ENCODE measurements at places on chromosomes 2 and 18.
A peak's percentile ranks its signal among the peaks of the same experiment; 100 is the strongest.

DNA sequence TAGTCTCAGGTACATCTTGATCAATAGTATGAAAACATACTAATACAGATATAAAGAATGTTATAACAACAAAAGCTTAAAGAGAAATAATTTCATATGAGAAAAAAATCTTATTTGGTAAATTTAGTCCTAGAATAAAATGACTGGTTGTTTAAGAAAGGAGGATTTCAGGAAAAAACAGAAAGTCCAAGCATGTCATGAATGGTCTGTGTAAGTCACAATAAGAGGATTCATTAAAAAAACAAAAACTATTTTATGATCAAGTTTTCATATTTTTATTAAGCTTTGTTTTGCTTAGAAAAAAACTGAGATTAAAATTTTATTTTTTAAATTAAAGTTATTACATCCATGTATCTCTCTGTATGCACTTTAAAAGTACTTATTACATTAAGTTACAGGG, 353.9 kb upstream of the SPHKAP start:
- DNase-seq: no peak

DNA sequence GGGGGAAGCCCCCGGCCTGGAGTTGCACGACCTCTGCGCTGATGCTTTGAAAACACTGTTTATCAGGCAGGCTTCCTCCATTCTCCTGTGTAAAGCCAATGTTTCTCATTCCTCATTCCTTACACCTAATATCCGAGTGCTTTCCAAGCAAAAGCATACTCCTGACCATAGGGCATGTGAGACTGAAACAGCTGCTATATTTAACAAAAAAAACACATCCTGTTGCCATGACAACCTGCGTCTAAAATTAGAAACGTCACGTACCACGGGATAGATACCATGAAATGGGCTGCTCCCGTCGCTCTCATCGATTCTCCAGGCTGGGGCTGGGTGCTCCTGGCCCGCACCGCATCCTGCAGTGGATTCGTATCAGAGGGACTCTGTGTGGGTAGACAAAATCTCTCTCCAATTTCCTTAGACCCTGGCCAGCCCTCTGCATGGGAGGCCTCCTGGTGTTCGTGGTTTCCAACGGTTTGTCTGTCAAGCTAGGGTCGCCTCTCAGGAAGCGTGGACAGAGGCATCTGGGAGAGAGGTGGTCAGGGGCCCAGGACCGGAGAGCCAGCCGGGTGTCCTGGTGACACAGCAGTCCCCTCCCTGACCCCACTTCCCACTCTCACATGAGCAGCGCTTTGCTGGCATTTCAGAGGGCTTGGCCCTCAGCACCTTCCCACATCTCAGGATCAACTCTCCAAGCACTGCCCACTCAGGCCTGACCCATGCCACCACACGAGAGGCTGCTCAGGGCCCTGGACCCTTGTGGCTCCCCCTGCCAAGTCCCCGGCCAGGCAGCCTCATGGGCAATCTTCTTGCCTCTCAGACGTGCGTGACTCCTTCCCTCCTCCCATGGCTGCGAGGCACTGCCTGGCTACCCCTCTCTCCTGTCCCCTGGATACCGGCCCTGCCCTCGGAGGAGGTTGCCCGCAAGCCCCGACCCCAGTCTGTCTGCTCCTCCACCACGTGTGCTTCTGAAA, 268.1 kb downstream of the NDUFA10 start:
- no peak for DNase-seq

GRCh38 chr2:41129988-41130387, 678.1 kb upstream of the SLC8A1 start:
- no peak for DNase-seq

GRCh38 chr2:28895189-28895893, 874 bp downstream of the WDR43 start:
- peak; percentile 64 for DNase-seq

GRCh38 chr2:4762951-4763376, 929.2 kb upstream of the SOX11 start:
- DNase-seq: peak; percentile 33

DNA sequence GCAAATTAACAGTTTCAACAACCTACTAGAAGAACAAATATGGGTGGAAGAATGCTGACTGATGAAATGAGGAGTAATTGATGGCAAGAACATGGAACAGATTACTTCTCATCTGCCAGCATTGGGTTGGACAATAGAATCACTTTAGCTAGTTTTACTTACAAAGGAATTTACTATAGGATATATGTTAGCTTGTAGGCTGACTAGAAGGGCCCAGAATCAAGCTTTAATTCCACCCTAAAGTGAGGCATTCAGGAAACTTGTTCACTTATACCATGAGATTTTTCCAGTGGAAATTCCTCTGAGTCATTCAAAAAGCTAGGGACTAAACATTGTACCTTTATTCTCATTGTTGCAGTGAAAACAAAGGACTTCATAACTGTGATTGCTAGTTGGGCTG, 5.0 kb upstream of the ZSWIM2 start:
- DNase-seq: no peak

- no peak for DNase-seq
These were observed 117.3 kb downstream of the ARL6IP6 start for GRCh38 chr2:152835674-152836073.

GRCh38 chr2:65429786-65430602, 2.4 kb downstream of the SPRED2 start:
- DNase-seq: no peak

DNA sequence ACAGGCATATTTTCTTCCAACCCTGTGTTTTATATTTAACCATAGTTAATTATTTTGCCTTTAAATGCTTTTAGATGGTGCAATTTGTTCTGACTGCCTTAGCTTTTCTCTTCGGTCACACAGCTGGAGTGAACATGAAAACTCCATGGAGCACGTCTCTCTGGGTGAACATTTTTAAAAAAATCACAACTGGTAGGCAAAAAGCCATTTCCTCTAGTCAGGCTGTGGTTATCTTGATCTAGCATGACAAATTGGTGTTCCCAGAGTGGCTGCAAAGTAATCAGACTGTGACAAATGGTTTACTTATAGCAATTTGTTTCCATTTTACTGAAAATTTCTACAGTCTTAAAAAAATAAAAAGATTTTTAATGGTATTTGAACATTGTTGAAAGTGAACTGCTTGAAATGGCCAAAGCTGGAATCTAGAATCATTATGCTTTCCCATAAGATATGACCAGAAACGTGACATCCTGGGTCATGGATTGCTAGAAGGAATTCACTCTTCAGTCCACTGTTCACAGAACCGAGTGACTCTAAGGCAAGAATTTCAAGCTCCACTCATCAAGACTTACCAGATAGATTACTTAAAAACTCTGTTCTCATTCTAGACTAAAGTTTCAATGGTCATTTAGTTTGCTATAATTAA, 703.6 kb downstream of the CPS1 start:
- no peak for DNase-seq

GRCh38 chr2:202442882-202443281, 66.8 kb downstream of the BMPR2 start:
- DNase-seq: no peak

DNA sequence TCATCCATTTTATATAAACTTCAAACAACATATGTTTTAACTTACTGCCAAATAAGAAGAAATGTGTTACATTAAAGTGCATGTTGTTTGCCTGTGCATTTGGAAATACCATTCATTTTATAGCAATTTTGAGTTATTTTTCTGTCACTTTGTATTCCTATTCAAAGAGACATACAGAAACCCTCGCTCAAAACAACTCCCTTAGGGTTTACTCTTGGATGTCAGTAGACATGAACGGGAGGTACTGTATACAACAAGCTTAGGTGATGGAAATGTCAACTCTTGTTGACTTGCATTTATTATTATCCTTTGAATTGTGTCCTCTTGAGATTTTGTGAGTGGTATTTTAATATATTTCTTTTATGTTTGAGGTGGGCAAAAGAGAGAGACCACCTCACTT, 132.3 kb downstream of the CAMKMT start:
- no peak for DNase-seq
